ENCODE measurements at places on chromosomes 6 and 20.

DNA sequence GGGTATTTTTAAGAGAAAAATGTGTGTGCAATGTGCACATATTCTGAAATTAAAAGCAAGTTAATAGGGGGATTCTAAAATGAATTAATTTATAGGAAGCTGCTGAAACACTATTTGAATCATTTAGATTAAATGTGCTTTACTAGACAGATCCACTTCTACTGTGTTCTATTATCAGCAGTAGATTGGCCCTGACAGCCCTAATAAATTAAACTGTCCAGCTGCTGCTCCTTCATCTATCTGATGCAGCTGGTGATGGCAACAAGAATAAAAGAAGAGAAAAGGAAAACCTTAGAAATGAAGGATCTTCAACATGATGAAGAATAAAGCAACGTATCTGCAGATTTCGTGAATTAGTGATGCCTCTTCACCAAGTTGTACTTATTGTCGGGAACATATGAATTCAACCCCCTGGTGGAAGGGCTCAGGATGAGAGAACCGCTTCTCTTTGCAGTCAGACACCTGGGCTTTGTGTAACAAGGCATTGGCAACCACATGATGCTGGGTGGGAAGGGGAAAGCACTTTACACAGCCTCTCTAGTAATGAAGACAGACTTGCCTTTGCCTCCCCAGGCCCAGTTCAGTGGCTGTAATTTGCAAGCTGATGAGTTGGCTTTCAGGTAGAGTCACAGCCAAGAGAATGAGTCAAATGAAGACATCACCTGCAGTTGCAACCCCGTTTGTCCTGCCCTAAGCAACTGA lies 94.4 kb downstream of the LAMP5 start:
- DNase-seq = no peak

DNA sequence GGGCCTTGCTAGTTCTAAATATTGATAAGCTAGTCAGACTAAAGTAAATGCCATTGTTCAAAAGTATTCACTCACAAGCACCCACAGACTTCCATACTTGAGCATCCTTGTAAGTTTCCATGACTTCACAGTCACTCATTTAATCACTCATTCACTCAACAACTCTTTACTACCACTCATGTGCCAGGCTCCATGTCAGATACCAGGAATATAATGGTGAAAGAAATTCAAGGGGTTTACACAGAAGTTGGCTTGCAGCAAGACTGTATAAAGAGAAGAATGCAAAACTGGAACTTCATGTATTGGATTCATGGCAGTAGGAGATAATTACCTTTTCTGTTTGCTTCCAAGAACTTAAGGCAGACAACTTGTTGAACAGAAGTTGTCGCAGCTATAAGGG lies 36.6 kb downstream of the ADGRF1 start:
- no peak for DNase-seq

GRCh38 chr6:50848989-50849795 lies 30.5 kb downstream of the TFAP2B start:
- no peak for DNase-seq

DNA sequence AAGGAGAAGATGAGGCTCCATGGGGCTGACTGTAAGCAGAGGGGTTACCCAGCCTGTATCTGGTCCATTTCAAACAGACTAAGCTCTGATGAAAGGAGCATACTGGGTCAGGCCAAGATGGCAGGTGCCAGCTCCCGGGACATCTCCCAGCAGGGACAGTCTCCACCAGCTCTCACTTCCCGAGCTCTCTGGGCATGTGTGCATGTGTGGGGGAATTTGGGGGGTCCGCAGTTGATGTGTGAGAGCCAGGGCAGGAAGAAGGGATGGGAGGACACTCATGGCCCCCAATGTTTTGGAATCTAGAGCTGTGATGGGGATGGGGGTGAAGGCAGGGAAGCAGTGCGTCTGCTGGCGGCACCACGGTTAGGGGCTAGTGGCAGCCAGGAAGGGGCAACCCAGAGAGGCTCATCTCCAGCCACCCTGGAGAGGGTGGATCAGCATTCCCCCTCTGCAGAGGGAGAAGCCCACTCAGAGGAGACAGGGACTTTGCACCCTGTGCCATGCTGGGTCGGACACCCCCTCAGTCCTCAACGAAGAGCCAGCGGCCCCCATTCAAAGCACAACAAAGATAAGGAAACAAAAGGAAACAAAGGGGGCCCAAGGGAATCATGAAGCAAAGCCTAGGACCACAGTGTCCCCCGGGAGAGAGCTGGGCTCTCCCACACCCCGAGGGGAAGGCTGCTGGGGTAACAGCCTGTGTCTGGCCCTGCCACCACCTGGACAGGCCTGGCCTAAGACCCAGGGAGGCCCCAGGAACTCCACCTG lies 52.4 kb downstream of the DSTN start:
- DNase-seq = no peak

DNA sequence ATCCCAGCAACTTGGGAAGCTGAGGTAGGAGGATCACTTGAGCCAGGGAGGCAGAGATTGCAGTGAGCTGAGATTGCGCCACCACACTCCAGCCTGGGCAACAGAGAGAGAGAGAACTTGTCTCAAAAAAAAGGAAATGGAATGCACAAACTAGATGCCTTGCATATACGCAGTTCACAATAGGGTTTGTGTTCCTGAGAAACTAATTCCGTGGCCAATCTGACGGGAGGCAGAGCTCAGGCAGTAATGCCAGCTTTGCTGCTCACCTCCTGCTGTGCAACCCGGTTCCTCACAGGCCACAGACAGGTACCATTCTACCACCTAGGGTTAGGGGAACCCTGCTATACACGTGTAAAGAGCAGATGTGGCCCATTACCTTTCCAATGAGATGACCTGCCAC lies 1.4 kb downstream of the CDK5RAP1 start:
- DNase-seq = no peak

GRCh38 chr6:151389618-151390275 lies 1.6 kb downstream of the ZBTB2 start:
- DNase-seq = peak; percentile 74

GRCh38 chr6:126716826-126717509 lies 377.1 kb downstream of the CENPW start:
- DNase-seq = no peak

- DNase-seq = no peak
Observed at GRCh38 chr20:61510778-61511330, 258.8 kb downstream of the CDH4 start.

DNA sequence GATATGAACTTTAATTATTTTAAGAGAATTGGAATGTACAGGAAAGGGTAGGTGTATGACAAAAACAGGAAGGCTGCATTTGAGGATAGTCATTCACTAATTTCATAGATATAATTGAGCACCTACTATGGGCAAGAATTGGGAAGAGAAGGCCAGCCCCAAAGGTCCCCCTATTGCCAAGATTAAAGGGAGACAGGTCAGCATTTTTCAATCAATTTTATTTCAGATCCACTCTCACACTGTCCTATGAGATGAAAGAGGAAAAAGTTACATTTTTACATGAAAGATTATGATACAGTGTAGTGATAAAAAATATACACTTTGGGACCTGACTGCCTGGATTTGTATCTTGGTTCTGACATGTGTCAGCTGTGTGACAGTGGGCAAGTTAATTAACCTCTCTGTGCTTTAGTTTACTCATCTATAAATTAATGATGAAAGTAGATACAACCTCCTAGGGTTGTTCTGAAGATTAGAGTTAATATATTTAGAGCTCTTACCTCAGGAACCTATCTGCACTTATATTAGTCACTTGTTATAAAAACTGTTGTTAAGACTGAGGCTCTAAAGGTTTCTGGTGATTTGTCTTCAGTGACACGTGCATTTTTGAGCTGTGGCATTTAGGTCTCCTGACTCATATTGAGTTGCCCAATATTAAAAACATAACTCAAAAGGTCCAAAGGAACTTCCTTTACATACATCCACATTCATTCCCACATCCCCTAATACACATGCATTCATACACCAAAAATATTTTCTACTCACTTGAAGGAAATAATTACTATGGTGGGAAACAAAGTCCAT lies 45.7 kb downstream of the SCGN start:
- no peak for DNase-seq

DNA sequence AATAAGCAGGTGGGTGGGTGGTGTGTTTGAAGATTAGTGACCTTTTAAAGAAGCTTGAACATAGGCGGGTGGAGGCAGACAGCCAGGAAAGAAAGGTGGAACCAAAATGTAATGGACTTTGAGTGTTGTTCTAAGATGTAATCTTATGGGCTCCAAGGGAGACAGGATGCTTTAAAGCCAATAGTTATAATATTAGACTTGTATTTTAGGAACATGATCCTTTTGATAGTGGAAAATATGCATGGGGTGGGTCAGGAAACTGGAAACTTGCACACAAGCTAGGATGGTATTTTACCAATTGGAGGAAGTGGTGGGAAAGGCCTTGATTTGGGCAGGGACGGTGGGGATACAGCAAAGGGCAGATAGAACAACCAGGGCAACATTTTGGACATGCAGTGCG lies 151.8 kb upstream of the PDE7B start:
- DNase-seq = no peak

- DNase-seq = peak; percentile 93
Observed at GRCh38 chr20:49713753-49714712, at the start of gene B4GALT5. Gene B4GALT5, minus strand, starts transcription at chr20:49713878. Its CDS starts 188 bp downstream, at chr20:49713690.

DNA sequence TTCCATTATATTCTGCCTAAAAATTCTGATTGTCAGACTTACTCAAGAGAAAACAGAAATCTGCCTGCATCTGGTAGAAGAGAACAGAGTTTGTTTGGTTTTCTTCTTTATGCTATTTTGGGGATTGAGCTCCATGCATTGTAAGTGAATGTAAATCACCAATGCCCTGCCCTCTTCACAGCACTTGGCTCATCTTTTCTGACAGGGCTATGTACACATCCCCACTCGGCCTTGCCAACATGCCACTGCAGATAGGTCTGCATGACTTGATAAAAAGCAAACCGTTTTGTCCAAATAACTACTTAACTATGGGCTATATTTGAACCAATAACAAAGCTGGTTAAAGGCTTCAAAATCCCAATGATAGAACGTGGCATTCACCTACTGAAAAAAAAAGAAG lies 117.7 kb downstream of the IBTK start:
- DNase-seq = no peak

DNA sequence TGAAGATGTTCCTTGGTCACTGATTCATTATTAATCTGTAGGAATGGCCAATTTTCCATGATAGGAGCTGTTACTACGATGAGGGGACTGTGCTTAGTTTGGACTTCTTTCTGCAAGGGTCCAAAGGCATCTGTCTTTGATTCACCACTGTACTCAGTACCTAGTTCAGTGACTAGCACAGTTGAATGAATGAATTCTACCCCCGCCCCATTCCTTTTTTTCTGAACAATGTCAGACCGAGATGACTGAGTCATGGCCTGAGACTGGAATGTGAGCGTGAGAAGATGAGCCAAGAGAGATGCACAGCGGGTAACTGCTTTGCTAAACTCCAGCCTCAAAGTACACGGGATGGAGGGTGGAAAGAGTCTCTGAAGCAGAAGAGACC lies 419 bp upstream of the SNHG17 start:
- no peak for DNase-seq

DNA sequence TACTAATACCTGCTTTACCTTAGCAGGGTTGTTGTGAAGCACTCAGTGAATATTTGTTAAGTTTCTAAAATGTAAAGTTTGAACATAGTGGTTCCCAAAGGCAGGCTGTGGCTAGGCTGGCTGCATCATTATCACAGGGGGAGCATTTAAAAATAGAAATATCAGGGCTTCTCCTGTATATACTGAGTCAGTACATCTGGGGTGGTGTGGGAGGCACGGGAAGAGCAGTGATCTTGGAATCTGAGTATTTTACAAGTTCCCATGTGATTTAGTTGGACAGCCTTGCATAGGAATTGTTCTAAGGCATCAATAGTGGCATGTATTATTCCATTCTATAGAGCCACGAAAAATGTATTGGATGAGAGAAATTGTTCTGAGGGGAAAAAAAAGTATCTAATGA lies 8.0 kb downstream of the CDC5L start:
- DNase-seq = no peak

- no peak for DNase-seq
Observed at GRCh38 chr6:71301546-71301945, 12.9 kb downstream of the OGFRL1 start.

- DNase-seq = no peak
Observed at GRCh38 chr20:17634661-17635331, 47.2 kb downstream of the RRBP1 start.

DNA sequence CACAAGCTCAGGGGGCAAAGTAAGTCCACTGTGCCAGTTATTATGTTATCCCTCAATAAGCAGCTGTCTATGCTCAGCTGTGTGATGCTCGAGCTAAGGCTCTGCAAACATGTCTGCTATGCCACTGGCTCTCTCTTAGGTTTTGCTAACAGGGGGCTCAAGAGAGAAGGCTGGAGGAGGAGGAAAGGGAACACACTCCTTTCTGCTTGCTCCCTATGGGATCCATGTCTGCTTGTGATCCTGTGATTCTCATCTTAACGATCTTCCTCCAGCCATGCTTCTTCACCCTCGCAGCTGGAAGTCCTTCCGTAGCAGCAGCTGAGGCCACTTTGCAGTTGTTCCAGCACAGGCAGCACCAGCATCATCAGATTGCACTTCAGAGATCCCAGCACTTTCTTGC lies 37.0 kb upstream of the IGF2R start:
- no peak for DNase-seq

GRCh38 chr20:6756693-6757595 lies 10.5 kb upstream of the BMP2 start:
- DNase-seq = no peak

GRCh38 chr20:50415516-50416268 lies 94.5 kb upstream of the PTPN1 start:
- DNase-seq = peak; percentile 77

- DNase-seq = no peak
Observed at GRCh38 chr6:158516098-158516497, 43.8 kb upstream of the TMEM181 start.

DNA sequence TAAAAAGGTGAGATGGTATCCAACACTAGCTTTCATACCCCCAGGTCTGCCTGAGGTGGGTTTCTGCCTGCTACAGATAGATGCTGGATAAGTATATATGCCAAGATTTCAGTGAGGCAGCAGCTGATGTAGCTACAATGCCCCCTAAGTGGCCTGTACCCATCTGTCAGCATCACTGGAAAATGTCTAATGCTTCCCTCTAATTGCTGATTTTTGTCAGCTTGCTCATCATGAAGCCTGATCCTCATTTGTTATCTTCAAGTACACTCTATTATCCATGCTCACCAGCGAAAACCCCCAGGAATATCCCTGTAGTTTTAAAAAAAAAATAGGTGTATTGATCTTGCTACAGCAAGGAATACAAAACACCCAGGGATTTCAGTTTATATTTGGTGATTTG lies 32.2 kb downstream of the OPRM1 start:
- DNase-seq = no peak

- peak; percentile 53 for DNase-seq
Observed at GRCh38 chr6:14144678-14145113, 27.1 kb downstream of the CD83 start.

- no peak for DNase-seq
Observed at GRCh38 chr6:57068061-57068460, 21.6 kb downstream of the KIAA1586 start.
